Stimulated activated effector memory CD8-positive, alpha-beta T cell treated with anti-CD3 and anti-CD28 coated beads, Interleukin-12 subunit alpha, Interleukin-12 subunit beta, amount 100 ng/mL, for 72 hours (primary cell): ENCODE measurements at places on chromosomes 16 and 17.

GRCh38 chr17:78040440-78041385 is 82.2 kb downstream of the TNRC6C start:
- DNase-seq = no peak

- DNase-seq = no peak
Measured at GRCh38 chr16:83808573-83809014, 816 bp downstream of the HSBP1 start.

DNA sequence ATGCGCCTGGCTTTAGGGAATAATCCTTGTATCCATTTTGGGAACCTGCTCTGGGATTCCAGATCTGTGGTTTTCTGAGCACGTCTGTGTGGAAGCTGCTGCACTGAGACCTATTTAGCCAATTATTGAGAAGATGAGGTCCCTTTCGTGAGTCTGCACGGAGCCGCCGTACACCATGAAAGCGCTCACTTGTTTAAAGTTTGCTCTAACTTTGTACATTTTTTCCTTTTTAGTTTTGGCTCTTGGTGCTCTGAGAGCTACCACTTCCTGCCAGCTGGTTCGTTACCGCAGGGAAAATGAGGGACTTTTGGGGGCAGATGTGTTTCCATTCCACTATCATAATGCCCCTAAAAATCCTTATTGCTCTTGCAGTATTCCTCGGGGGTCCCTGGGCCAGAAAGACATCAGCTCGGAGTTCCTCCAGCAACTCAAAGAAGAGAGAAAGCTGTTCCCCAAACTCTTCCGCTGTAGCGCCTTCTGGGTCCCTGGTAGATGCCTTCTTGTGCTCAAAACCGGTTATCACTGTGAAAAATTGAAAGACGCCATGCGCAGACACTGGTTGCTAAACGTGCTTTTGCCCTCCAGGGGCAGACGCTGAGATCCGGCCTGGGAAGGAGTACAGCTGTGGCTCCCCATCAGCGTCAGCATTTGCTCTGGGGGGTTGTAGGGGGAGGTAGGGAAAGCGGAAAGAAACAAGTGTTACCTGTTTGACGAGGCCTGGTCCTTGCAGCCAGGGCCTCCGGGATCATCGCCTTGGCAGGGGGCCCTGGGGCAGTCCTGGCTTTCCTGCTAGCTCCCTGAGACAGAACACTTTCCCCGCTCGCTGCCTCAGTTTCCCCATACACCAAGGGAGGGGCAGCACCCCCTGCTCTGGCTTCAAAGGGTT is 238.1 kb downstream of the MRTFB start:
- DNase-seq = no peak

- no peak for DNase-seq
Measured at GRCh38 chr16:83723244-83723643, 84.5 kb upstream of the HSBP1 start.

- no peak for DNase-seq
Measured at GRCh38 chr16:69469807-69470561, 45.6 kb downstream of the CYB5B start.

GRCh38 chr17:79073016-79073705 is 1.5 kb upstream of the ENGASE start:
- no peak for DNase-seq

DNA sequence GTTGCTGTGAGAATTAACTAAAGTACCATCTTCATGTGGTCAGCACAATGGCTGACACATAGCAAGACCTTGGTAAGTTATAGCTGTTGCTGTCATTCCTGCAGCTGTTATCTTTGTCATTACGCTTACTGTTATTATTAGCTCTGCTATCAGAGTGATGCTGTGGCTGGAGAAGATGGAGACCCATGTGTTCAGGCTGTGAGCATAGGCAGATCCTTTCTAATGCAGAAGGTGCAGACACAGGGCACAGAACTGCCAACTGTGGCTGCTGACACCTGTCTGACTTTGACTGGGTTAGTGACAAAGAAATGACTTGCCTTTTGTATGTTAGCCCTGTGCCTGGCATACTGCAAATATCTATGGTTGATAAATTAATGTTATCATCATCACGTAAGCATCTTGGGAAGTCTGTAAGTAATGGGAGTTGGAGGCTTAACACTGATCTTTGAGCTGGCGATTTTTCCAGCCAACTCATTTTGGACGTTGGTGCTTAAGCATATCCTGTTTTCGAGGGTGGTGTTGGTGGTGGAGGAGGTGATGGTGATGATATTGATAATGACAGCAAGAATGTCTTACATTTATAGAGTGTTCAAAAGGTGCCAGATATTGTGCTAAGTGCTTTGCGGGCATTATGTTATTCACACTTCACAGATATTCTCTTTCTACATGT is 695.3 kb downstream of the WWOX start:
- peak; percentile 73 for DNase-seq

DNA sequence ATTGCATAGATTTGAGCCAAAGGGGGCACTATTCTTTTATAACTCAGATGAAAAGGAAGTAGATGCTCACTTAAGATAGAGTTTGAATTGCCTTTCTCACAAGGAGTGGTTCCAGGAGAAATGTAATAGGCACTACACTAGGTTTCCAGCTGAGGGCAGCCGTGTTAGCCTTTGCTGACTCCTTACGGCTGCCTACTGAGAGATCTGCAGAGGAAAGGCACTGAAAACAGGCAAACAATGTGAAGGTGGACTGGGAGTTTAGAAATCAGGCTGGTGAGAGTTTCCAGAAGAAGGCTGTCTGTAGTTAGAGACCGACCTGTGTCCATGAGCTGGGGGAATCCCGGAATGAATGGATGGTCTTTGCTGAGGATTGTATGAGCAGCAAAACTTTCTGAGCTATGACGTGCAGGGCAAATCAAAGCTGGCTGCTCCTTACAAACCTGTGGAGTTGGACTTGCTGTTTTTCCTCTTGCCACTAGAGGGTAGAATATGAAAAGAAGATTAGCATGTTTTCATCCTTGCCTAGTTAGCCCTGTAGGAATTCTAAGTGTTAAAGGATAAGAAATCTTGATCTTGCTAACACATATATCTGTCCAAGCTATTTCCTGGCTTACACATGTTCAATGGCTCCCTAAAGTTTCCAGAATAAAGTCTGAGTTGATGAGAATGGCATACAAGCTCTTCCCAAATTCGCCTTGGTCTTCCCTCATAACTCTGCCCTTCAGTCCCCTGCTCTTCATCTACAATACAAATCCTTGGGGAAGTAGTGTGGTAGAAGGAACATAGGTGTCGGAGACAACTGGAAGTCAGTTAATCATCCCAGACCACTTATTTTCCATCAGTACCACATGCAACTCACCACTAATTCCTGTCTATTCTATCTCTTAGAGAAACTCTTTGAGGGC is 20.1 kb upstream of the TAOK1 start:
- peak; percentile 14 for DNase-seq

DNA sequence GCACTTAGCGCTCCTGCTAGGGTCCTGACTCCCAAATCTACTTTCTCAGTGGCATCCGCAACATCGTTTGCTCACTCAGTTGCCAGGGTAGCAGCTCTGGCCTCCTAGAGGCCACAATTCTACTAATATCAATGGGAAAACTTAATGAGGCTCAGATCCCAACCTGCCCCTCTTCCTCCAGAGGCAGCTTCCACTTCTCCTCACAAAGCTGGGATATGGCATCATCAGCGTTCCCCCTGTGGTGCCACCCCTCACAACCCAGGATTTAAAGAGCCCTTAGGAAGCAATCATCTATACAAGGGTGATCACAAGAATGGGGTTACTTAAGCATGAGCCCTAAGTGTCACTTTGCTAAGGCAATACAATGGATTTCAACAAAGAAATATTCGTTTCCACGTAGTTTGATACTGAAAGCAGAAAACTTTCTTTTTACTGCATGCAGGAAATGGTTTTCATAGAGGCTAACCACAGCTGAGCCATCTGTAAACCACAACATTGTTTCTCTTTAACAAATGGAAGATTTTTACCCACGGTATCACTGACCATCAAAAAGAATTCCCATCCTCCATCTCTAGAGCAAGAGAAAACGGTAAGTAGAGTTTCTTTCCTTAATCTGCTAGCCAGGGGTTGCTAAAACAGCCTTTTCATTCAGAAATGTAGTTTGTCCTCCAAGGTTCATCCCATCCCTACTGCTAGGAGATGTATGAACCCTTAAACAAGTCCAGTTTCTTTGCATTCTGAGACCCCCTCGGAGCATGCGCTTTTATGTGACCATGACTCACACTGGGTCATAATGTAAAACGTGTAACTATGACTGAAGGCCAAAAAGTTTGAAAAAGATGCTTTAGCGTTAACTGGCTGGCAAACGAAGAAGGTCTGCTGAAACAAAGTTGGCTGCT is 68.3 kb upstream of the BCAR1 start:
- DNase-seq = no peak

- no peak for DNase-seq
Measured at GRCh38 chr16:69712277-69712676, 14.1 kb downstream of the NQO1 start.

- no peak for DNase-seq
Measured at GRCh38 chr16:23107117-23107516, 42.1 kb downstream of the USP31 start.

DNA sequence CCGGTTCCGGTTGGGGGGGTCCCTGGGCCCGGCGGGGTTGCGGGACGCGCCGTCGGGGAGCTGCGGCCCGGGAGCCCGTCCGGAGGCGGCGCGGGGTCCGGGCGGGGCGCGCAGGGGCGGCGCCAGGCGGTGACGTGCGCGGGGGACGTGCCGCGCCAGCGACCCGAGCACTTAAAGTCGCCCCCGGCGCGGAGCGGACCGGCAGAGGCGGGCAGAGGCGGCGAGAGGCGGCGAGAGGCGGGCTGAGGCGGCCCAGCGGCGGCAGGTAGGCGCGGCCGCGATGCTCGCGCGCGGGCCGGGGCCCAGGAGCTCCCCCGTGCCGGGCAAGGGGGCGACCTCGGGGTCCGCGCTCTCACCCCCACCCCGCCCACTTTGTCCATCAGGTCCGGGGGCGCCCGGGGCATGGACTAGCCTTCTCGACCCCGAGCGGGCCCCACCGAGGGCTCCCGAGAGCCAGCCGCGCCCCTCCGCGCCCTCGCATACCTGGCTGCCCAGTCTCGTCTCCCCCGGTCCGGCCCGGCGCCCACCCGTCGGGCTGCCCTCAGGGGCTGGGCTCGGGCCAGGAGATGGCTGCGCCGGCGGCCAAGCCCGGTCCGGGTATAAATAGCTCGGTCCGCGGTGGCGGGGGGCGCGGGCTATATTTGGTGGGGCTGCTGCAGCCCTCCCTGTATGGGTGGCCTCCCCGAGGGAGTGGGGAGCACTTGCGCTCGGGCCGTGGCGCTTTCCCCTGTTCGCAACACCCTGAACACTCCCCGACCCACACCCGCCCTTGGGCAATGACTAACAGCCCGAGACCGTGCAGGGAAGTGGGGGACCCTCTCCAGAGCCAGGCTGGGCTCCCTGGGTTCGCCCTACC is at the start of gene SLC16A3:
Gene SLC16A3, plus strand, starts transcription at position 201 of the 856 bp plus-strand sequence. CDS start 6,967 bp downstream, outside the sequence.
- DNase-seq = peak; percentile 65

- DNase-seq = no peak
Measured at GRCh38 chr16:81813648-81814047, 34.6 kb downstream of the PLCG2 start.

- no peak for DNase-seq
Measured at GRCh38 chr17:65515959-65516948, 45.2 kb downstream of the AXIN2 start.

DNA sequence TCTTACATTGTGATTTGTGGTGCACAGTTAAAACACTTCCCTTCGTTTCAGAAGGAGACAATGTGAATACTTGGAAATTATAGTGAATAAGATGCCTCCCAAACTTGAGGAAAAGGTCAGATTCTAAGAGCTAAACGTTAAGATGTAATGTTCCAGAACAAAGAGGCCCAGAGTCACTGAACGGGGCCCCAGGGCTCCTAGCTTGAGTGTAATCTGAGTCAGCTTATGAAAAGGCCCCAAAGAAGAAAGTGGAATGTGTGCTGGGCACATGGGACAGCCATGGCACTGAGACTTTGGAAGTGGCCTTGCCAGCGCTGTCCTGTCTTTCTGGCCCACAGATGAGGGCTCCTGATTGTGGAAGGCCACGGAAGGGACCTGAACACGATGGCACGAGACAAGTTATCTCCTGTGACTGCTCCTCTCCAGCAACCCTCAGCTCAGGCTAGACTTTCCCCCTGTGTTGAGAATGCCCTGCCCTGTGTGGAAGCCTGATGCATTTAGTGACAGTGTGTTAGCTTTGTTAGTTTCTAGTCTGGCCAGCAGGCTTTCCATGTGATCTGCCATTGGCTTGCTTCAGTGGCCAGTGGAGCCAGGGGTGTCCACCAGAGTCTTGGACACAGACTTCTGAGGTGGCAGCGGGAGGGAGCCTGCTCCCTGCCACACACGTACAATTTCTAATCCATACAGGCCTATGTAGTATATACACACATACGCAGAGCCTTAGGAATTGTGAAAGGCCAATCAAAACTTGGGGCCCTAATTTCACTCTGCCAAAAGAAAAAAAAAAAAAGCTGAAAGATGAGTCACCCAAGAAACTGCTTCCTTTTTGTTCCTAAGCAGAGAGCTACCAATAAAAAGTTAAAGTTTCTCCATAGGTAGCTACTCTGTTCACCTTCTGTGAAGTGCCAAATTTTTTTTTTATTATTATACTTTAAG is 13.1 kb downstream of the SPATA33 start:
- DNase-seq = no peak

DNA sequence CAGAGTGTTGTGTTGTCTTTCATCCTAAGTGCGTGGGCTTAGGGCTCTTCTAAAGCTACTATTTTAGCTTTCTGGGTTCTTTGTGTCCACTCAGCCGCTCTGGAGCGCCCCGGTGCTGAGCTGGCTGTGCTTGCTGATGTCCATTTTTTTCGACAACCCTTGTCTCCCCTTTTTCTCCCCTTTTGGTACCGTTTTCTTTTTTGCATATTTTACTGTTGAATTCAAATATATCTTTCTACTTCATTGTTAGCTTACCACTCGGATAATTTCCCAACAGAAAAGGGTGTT is 1.2 kb downstream of the SRRM2 start:
- DNase-seq = no peak

GRCh38 chr16:11726008-11726407 is 16.6 kb downstream of the TXNDC11 start:
- DNase-seq = no peak

DNA sequence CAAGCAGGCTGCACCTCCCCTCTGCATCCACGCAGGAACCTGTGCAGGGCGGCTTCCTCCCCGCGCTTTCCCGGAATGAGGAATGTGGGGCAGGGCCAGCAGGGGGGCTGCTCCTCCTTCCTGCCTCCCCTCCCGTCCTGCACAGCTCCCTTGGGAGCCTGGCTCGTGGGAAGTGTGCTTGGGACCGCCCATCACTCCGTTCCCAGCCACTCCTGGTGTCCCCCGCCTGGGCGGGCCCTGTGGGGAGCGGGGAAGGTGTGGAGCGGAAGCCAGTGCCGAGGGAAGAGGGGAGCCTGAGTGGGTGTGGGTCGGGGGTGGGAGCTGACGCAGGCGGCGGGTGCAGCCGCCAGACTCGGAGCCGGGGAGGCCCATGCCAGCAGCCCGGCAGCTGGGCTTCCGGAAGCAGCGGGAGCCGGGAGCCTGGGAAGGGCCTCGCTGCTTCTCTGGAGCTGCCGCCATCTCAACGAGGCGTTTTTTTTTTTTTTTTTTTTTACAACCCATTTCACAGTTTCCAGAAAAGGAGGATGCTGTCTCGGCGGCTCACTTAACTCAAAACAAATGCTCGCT is 24.1 kb downstream of the BAHCC1 start:
- no peak for DNase-seq
